Activated CD4-positive, alpha-beta T cell treated with anti-CD3 and anti-CD28 coated beads, Interleukin-2, amount 50 U/mL, for 4 hours (primary cell): ENCODE measurements at places on chromosomes 2 and 18.
A peak's percentile ranks its signal among the peaks of the same experiment; 100 is the strongest.

DNA sequence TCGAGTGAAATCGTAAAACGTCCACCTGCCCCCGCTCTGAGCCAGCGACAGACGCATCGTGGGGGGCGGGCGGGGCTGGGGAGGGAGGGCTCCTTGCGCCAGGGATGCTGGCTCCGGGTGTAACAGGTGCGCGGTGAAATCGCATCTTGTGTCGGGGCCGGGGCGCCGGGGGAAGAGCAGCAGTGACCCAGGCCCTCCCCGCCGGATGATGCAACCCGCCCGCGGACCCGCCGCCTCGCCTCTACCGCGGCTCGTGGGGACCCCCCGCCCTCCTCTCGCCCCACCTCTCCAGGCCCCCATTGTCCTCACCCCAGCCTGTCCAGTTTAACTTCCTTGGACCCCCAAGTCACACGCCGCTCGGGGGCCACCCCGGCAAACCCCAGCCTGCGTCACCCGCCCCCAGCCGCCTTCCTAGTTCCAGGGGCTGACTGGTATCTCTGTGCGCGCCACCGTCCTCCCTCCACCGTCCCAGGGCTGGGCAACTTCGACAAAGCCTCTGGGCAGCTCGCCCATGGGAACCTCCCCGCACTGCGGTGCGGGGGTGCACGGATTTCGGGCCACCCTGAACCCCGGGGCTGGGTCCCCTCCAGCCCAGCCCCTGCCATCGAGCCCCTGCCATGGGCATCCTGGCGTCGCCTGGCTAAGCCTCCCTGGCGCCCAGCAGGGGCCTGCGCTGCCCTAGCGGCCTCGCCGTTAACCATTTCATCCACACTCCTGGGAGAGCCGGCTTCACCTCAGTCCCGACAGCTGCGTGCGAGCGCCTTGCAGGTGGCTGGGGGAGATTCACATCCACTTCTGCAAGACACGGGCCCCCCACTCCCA is 799 bp upstream of the KIF1A start:
- DNase-seq, result no peak

DNA sequence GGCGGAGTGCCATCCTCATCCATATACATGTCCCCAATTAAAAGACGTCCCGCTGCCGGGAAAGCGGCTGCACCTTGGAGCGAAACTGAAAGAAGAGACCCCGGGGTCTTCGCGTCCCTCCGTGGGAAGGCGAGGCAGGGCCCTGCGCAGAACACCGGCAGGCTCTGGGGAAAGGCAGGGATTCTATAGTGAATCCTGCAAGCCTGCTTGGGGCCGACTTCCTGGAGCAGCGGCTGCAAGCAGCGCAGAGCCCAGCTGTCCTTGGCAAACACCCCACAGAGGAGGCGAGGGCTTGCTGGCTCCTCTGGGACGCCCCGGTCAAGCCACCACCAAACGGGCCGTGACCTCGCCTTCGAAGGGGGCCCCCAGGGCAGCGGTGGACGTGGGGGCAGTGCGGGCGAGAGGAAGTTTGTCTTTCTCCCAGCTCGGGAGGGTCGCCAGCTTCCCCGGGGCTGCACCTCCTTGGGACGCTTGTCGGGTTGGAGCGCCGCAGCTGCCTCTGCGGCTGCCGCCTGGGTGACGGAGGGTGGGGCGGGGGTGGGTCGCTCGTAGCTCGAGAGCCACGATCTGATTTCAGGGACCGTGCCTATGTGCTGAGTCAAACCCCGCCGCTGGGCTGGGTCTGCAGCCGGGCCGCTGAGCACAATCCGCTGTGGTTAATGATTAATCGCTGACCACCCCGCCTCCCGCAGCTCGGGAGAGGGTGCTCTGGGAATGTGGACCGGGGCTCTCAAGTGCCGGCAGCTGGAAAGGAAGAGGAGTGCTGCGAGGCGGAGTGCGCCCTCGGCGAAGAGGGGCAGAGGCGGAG is 486 bp upstream of the GPR39 start:
- DNase-seq, result no peak

DNA sequence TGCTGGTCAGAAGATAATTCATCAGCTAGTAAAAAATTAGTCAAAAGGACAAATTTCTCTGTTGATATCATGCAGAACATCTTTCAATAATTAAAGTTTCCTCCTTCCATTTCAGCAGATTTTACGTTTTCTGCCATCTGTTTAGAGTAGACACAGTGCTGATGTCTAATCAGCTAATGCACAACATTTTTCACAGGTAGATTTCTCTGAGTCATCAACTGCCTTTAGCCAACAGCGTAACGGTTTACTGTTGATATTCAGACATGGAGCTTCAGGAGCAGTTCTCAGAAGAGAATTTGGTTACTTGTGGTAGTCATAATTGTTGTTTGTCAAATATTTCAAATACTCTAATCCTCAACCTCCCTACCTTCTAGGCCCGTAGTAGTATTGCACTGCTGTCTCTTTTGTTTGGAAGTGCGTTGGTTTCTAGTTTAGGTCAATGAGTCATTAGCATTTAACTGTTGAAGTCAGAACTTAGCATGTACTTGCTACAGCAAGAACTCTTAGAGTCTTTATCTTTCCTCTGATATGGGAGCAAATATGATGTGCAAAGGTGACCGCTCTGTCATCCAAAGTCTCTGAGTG is 86.8 kb upstream of the TFPI start:
- DNase-seq, result no peak

GRCh38 chr18:11994336-11994702 is 13.0 kb downstream of the IMPA2 start:
- DNase-seq, result no peak

DNA sequence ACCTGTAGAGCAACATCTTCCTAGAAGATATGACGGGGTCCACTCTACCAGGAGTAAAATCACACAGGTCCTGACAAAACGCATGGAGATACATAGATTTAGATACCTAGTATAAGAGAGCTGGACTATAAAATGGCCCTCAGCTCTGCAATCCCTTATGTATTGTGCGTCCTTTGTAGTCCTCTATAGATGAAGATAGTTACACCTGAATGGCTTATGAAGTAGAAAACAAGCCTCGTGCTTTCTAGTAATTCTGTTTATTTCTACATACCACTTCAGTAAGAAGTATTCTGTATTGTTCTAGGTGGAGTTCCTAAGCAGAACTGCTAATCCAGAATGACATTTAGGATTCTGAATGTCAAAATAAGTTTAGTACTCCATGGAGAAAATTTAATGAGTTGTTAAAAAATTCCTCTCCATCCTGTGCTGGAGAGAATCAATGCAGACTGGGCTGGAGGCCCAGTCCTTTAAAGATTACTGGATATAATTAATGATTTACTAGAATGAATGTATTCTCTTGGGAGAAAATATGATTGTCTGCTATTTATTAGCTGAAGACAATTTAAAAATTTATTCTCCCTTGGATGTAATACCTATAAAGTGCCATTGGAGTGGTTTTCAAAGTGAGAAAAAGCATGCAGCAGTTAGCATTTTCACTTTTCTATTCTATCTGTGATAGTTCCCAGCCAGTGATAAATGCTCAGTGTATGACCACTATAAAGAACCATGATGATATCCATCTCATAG is 147.3 kb upstream of the UNC80 start:
- no peak for DNase-seq

DNA sequence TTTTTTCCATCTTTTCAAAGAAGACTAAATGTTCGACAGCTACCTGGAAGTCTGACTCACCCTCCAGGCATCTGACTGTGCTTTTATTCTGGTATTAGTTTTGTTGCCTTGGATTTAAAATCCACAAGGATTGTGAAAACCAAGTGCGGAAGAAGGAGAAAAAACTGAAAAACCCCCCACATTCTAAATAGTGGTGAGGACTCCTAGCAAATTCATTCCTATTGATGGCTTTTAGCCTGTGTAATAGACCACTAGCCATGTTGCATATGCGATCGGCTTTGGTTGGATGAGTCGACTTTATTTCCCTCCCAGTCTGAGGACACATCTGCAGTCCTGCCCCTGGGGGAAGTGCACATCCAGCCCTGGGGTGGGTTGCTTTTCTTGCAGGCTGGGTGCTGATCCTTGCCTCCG is 16.9 kb downstream of the LDLRAD4 start:
- DNase-seq, result no peak

DNA sequence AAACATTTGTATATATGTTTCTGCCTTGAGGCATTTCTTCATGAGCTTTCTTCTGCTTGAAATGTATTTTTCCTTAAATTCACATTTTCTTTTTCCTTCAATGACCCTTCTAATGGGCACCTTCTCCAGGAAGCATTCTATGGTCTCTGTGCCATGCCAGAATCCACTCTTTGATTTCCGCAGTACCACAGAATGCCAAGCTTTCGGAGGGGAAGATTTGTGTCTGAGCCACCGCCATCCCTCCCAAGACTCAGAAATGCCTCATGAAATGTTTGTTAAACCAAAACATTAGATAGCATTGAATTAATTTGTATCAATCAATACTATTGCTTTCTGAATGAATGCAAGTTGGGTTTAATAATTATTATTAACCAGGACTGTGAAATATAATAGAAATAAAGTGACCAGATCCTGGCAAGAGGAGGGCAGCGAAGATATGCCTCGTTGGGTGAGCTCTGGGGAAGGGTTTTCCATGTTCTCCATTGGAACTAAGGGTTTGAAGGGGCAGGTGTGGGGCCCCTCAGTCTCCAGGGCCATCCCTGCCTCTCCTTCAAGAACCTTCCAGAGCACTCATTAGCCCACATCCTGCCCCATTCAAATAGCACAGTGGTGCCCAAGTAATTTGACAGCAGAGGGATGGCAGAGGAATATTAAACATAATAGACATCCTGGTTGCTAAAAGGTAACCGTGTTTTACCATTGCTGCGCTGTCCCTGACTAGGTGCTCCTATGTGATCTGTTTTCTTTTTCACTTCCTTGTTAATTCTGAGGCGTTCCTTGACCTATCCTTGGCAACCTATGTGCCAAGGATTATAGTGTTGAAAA is 189.6 kb downstream of the MYCN start:
- DNase-seq, result no peak

DNA sequence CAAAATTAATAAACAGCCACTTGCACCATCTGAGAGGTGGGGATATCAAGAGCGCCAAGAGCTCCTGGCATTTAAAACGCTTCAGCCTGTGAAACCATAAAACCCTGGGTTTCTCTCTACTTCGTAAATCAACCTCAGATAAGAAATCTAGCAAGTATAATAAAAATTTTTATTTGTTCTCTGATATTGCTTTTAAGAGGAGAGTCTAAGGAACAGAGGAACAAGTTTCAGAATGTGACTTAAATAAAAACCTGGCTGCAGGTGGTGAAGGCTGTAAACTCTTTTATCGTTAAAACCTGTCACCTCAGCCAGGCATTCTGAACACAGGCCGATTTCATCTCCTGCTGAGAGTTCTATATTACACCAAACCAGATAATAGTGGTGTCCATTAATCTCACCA is 9.9 kb downstream of the DYTN start:
- DNase-seq, result no peak

DNA sequence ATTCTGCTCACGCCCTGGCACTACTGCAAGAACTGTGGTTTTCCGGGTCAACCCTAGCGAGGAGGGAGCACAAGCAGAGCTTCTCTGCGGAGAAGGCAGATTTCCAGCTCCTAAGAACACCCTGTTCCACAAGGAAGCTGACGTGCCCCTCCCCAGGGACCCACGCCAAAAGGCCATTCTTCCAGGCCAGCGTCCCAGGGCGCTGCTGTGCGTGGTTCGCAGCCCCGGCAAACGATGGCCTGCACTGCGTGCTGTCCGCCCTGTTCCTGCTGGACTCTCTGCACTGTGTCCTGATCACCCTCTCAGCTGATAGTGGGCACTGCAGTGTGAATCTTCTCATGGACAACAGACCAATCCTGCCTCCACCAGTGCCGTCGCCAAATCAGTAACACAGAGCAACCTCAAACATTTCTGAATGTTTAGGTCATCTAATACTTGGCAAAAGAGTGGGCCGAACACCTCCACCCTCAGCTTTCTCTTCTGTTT is 49.1 kb downstream of the ADI1 start:
- no peak for DNase-seq

DNA sequence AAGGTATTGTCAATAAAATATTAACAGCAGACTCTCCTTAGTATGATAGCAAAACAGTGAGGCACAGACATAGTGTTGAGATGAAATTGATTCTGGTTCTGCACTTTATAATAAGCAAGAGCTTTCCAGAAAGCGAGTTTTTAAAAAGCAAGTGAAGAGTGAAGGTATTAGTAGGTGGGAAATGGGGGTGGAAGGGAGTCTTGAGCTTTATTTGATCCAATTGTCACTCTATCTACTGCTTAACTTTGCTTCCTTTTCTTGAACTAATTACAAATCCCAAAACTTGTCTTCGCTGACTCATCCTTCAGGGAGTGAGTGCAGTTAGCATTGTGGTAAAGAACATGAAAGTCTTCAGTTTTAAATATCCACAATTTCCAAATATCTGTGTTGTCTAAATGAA is 120.6 kb upstream of the BOD1L2 start:
- DNase-seq, result no peak

DNA sequence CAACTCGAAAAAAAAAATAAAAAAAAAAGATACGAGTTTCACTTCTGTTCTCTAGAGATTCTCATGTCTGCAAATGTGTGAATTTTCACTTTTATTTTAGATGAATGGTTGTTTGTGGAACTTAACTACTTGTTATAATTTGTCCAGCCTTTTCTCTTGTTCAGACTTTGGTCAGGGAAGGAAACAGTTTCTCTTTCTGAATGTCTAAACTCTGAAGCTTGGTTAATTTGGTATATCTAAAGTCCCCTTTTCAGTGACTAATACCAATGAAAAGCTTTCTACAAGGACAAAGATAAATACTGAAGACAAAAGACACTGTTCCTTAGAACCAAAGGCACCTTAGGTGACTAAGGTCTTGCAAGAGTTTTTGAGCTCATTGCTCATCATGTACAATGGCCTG is 144.4 kb upstream of the PIEZO2 start:
- DNase-seq, result no peak

DNA sequence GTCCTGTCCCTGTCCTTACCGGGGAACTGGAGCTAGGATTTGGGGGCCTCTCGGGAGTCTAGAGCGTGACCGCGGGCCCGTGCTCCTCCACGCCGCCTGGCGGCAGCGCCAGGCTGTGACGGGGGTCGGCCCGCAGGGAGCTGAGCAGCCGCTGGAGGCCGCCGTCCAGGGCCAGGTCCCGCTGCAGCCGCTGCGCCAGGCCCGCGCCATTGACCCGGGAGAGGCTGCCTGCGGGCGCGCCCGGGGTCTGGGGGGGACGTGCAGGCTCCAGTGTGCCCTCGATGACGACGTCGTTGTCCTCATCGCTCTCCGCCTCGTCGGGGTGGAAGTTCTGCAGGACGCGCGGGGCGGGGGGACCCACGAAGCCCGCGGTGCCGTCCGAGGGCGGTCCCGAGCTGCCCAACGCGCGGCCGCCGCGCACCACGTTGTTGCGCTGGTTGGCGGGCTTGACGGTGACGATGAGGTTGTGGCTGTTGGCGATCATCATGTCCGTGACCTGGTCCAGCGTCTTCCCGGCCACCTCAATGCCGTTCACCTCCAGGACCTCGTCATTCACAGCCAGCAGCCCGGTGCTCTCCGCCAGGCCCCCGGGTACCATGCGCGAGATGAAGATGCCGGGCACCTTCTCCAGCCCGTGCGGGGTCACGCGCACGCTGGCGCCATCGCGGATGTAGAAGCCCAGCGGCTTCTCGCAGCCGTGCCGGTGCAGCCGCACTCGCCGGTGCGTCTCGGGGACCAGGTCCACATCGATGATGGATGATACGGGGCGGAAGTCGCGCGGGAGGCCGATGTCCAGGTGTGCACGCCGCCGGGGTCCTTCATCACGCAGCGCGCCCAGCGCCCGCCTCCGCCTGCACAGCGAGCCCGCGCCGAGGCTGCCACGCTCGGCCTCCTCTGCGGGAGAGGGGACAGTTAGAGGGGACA is 50.9 kb downstream of the ADNP2 start:
- DNase-seq, result peak; percentile 19
